Dermis blood vessel endothelial cell (primary cell): ENCODE measurements at places on chromosomes 5 and 9.

- no peak for DNase-seq
Observed at GRCh38 chr5:147055850-147056566, 177.5 kb upstream of the PPP2R2B start.

DNA sequence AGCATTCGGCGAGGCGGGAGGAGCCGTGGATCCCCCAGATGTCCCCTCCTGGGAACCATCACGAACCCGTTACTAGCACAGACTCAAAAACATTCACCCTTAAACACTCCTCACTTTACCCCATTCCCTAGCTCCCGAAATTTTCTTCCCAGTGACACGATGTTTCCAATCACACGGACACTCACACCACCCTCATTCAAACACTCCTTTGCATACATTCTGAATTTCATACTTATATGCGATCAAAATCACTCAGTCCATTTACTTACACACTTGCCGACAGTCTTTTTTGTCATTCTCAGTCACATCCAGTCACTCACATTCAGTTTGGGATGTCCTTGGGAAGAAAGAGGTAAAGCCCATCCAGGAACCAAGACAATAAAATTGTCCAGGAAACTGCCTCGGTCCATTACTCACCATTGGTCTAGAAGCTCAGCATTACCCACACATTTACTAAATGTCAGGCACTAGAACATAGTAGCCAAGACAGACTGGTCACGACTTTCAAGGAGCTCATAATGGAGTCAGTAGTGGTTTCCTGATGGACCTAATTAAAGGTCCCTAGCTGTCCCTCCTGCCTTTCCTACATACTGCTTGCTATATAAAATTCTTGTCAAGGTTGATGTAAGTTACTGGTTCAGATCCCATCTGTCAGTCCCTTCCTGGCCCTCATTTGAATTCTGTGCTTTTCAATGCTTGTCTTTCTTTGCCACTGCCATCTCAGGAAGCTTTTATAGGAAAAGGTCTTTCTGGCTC lies 574 bp downstream of the SLC35A4 start:
- DNase-seq: peak; percentile 62

GRCh38 chr5:123874600-123875201 lies 362.7 kb downstream of the CSNK1G3 start:
- peak; percentile 31 for DNase-seq

DNA sequence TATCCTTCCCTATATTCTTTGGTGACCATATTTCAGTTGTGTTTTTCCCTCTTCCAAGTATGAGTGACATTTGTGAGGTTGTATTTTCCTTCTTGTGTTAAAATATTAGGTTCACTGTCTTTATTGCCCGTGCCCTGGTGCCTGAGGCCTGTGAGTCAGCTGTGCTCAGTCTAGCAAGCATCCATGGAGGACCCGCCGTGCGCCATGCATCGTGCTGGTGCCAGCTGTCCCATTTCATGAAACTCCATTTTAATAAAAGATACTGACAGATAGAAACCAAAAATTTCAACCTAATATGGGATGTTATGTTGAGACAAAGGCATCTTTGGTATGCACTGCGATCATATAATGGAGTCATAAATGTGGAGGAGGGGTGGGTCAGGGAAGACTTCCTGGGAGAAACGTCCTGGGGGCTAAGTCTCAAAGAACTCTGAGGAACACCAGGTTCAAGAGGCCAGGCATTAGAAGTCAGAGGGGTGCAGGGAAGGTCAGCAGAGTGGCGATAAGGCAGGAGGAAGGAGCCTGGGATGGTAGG lies 34.0 kb upstream of the FGF1 start:
- no peak for DNase-seq

DNA sequence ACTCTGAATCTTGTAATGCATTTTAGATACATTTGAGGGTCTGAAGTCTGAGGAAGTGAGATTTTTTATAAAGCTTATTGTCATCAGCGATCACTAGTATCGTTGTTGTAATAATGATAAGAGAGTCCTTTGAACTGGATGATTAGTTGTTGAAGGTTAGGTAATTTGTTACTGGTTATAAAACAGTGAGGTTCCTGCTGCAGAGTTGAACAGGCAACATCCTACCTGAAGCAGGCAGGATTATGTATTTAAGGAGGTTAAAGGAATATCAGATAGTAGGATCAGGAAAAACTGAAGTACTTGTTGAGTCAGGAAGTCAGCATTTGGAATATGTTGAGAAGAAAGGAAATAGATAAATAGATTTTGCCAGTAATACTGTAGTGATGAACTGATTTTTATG lies 106.7 kb downstream of the VPS13A start:
- DNase-seq: no peak

DNA sequence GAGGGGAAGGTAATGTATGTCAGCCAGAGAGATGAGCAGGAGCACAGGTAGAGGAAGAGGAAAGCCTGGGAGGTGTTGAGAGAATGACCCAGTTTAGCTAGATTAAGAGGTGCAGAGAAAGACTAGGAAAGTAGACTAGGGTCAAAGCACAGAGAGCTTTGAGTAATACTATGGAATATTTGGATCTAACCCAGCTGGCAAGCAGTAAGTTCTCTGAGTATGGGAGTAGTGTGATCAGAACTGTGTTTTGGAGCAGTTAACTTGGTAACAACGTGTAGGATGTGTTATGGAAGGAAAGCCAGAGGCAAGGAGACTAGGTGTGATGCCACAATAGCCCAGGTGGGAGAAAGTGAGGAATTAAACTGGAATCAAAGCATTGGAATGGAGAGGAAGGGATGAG lies 84.9 kb upstream of the PTGER4 start:
- peak; percentile 19 for DNase-seq

DNA sequence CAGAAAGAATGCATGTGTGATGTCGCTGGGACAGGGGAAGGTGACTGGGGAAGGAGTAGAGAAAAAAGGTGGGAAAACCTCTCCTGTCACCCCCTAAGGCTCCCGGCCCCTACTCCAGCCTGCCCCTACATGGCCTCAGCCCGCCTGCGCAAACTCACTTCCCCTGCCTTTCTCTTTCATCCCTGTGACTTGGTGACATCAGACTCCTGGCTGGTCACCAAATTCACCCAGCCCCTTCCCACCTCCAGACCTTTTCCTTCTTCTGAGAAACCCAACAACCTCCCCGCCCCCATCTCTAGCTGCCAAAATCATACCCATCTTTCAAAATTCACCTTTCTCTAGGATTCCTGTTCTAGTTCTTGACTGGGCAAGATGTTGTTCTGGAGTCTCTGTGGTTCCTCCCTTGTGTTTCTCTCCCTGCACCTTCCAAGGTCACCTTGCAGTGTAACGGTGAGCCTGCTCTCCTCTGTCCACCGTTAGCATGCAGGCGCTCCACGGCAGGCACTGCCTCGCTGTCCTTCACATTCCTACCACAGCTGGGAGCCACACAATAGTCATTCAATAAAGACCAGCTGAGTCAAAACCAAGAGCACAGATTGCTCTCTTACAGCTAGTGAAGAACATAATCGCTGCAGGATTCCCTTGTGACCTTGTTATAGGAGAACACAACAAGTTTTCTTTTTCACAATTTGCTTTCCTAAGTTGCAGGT lies 134.5 kb downstream of the FANCC start:
- DNase-seq: no peak

DNA sequence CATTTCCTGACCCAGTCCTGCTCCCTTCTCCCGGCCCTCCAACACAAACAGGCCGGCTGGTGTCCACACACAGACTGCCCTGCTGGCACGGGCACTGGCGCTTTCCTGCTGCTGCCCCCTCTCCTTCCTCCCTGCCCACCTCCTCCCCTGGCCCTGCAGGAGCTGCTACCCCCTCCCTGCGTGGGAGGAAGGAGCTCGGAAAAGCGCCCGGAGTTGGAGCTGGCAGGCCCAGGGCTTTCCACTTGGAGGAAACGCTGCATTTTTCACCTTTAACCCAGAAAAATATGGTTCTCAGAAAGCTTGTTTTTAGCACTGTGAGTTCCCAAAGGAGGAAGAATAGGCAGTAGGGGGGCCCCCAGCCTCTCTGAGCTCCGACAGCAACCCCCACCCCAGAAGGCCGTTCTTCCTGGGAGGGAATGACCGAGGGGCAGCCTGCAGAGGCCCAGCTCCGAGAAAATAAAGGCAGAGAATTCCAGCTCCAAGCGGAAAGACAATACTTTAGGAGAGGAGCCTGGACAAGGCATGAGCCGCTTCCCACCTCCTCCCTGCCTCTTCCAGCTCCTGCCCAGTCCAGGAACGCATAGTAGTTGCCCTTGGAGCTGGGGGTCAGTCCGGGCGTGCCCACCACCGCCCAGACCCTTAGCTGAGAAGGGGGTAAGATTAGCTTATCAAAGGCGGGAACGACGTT lies 88.9 kb downstream of the LIFR start:
- peak; percentile 88 for DNase-seq

DNA sequence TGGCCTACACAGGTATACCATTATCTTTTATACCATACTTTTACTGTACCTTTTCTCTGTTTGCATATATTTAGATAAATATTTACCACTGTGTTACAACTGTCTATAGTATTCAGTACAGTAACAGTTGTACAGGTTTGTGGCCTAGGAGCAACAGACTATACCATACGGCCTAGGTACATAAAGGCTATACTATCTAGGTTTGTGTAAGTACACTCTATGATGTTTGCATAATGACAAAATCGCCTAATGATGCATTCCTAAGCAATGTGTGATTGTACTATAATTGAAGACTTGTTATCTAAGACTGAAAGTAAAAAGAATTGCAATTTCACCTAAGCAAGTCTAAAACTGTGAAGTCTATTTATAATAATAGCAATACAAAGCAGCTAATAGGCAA lies 3.9 kb downstream of the C9orf72 start:
- DNase-seq: no peak

GRCh38 chr9:126516936-126517832 lies 96.5 kb upstream of the LMX1B start:
- DNase-seq: peak; percentile 39

GRCh38 chr5:132228241-132229035 lies 785 bp upstream of the P4HA2 start:
- no peak for DNase-seq

- DNase-seq: no peak
Observed at GRCh38 chr5:173542964-173543363, 73.5 kb downstream of the BOD1 start.

- DNase-seq: no peak
Observed at GRCh38 chr9:135772702-135773493, 70.9 kb downstream of the KCNT1 start.

- peak; percentile 91 for DNase-seq
Observed at GRCh38 chr5:102959055-102959454, 160.9 kb downstream of the GIN1 start.

GRCh38 chr9:125428060-125428901 lies 166.7 kb downstream of the GAPVD1 start:
- peak; percentile 37 for DNase-seq

DNA sequence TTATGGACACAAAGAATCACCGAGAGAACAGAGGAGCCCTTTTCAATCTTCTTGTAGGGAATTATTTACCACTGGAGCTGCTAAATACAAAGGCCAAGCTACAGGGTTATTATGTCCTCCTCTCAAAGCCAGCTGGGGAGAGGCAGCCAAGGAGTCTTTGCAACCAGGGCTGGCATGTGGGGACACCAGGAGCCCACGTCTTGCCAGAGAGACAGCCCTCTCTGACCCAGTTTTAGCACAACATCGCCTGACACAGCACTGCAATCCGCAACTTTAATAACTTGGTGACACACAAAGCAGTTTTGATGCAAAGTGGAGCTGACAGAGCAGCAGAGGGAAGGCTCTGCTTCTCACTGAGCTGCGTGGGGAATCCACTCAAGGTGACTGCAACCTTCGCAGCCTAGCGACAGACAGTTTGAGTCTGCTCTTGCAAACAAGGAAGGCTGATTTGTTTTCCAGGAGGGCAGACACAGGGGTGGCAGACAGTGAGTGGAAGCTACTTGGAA lies 33.6 kb downstream of the TLR4 start:
- no peak for DNase-seq

GRCh38 chr9:91905991-91906469 lies 44.0 kb downstream of the ROR2 start:
- no peak for DNase-seq

DNA sequence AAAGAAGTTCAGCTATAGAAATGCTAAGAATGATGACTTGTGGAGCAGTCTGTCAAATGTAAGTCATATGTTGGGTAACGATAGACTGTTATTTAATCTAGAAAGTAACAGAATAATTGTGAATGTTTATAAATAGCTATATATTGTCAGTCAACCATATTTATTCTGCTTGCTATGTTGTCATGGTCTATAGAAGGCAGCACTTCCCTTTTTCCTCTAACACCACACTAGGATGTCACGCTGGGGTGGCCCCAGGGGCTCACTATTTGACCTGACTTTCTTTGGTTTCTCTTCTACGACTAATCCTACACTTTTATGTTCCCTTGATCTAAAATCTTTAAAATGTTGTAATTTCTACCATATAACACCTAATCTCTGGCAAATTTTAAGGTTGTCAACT lies 20.5 kb downstream of the ERAP2 start:
- no peak for DNase-seq

DNA sequence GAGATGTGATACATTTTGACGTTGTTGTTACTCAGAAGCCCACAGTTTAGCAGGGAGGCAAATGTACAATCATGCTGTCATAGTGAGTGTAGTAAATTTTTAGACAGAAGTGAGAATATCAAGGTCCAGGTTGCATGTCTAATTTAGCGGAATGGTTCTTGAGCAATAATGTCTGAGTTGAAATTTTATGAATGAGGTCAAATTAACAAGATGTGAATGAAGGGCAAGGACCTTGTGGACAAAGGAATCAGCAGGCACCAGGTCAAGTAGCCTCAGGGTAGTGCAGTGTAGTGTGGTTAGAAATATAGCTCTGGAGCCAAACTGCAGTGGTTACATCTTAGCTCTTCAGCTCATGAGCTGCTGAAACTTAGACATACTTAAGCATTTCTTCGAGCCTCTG lies 36.2 kb downstream of the TNFSF8 start:
- DNase-seq: no peak

- no peak for DNase-seq
Observed at GRCh38 chr5:98825582-98826375, 52.3 kb downstream of the RGMB start.

- DNase-seq: no peak
Observed at GRCh38 chr9:36031774-36032555, 4.7 kb upstream of the RECK start.

GRCh38 chr9:134968011-134968822 lies 50.5 kb upstream of the FCN1 start:
- DNase-seq: no peak

DNA sequence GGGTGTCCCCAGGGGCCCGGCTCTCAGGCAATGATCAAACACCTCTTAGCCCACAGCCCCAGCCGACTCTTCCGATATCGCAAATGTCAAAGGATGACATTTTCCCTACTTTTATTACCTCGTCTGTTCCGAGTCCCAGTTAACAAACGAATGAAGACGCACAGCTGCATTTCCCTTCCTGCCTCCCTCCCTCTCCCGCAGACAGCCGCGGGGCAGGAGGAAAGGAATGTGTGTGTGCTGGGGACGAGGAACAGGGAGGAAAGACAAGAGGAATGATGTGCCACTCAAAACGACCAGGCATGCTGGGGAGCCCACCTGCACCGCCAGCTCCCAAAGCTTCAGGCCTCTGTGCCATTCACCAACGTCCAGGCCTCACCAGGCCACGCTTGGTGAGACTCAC lies 125.9 kb upstream of the SARDH start:
- no peak for DNase-seq

GRCh38 chr9:38232895-38233294 lies 159.6 kb upstream of the ALDH1B1 start:
- DNase-seq: no peak
